ENCODE measurements at places on chromosomes 5 and 9. TPM values are rescaled to one million over a fixed set of nuclear protein-coding genes. Genes with fewer than 3 reads are reported as not detected.

DNA sequence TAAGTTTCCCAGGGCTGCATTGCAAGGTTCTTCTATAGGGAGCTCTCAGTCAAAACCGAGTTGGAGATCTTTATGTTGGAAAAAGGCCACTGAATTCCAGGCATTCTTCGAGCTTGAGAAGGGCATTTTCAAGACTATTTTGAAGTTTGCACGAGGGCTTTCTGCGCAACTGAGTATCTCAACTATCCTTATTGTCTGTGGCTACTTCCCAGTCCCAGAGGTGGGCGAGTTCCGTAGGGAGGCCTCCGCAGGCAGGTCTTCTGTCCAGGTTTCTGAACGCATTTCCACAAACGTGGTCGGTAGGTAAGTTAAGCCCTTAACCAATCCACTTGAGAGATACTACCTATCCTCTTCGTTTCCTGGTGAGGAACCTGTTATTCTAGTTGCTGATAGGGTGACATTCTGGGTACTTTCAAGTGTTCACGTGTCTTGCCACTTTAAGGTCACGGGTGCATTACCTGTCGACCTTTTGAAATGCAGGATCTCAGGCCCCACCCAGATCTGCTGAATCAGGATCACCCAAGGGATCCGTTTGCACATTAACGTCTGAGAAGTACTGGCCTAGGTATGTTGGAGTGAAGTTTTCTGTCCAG, 51.4 kb upstream of the TJP2 start:
- no peak for DNase-seq

The PAPPA gene
- total RNA-seq = 2.5 TPM

DNA sequence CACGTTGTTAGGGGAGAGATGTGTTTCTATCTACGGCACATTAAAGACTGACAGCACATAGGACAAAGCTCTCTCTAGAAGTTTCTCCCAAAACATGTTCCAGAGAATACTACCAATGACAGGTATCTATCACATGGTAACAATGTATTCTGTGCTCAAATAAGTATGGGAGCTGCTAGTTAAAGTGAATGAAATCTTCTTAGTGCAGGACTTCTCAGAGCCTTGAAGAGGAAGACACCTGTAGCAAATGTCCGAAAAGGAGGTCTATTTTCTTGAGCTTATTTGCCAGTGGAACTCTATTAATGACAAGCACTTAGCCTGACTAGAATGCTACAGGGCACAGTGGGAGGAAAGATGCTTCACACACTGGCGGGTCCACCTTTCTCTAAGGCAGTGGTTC, 137.4 kb downstream of the ENTREP1 start:
- no peak for DNase-seq

The ODF2 gene
- total RNA-seq = 64.9 TPM

GRCh38 chr9:85876628-85877027, 64.3 kb upstream of the NAA35 start:
- DNase-seq = no peak

GRCh38 chr5:54985301-54986268, at the start of gene ESM1:
ESM1 (minus strand) TSS chr5:54985593; CDS start chr5:54985517, 76 bp downstream.
- DNase-seq = peak; percentile 34

The CCL27 gene
- 0.76 TPM for total RNA-seq

The OLFML2A gene
- 11.8 TPM for total RNA-seq

GRCh38 chr5:181229996-181230395, 6.9 kb downstream of the TRIM41 start:
- no peak for DNase-seq

The TAS2R1 gene
- not detected for total RNA-seq

GRCh38 chr5:72110394-72111013, 3.2 kb downstream of the MAP1B start:
- DNase-seq = no peak

The LCN15 gene
- total RNA-seq = not detected

GRCh38 chr9:110762783-110763182, 94.2 kb downstream of the MUSK start:
- DNase-seq = no peak
